ENCODE measurements at places on chromosomes 11 and 22.

DNA sequence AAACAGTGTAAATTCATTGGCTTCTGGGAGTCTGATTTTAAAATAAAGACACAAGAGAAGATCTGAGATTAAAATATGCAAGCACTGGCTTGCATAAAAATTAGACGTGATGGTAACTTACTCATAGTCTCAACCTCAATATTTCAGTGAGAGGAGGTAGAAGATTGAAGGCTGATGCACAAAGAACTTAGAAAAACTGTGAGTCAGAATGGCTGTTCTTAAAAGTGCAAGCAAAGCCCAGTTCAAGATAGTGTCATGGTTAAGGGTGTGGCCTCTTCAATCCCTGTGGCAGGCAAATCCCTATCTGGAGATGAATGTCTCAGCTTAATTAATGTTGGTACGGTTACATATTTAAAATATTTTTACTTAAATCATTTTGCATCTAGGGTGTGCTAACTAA, 33.6 kb upstream of the FIBIN start:
- no peak for DNase-seq

GRCh38 chr11:34501500-34501899, 12.1 kb downstream of the ELF5 start:
- peak; percentile 61 for DNase-seq

DNA sequence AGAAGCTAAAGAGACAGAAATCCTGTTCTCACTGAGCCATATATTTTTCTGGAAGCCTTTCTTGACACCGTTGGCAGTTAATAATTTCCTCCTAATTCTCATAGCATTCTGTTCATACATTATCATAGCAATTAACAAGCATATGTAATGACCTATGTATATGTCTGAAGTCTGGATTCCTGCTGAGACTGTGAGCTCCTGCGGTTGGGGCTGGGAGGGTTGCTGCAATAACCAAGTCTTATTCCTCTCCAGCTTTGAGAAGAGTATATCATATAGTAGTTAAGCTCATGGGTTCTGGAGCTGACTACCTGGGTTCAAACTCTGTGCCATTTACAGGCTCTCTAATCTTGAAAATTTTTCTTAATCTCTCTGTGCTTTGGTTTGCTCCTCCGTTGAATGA, 175.2 kb downstream of the MAML2 start:
- DNase-seq = no peak

DNA sequence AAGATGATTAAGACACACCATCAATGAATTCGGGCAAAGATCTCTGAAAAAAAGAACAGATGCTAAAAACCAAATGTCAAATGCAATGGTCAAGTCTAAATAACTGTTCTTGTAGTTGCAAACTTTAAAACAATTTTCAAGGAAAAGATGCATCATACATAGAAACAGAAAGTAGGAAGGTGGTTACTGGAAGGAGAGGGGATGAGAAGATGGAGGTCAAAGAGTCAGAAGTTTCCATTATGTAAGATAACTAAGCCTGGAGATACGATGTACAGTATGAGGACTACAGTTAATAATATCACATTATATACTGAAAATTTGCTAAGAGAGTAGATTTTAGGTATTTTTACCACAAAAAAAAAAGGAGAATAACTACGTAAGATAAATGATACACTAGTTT, 27.1 kb downstream of the CWF19L2 start:
- no peak for DNase-seq

DNA sequence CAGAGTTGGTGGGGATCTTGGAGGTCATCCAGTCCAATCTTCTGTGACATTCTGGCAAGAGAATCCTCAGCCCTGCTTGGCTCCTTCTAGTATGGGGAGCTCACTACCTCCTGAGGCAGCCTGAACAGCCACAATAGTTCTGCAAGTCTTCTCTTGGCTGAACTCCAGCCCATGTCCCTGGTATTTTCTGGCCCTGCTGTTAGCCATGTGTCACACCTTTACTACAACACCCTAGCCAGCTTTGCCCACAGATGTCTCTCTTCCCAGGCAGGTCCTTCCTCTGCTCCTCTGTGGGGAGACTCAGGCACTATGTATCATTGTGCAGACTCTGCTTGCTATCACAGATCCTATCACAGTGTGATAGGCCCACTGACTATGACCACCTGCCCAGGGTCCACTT, 297.7 kb downstream of the CTTN start:
- DNase-seq = no peak

GRCh38 chr11:70183032-70183431, 20.1 kb upstream of the FADD start:
- no peak for DNase-seq

GRCh38 chr22:43996981-43997265, 27.2 kb upstream of the PARVB start:
- no peak for DNase-seq

GRCh38 chr22:39815932-39816331, 77.6 kb downstream of the ENTHD1 start:
- no peak for DNase-seq

DNA sequence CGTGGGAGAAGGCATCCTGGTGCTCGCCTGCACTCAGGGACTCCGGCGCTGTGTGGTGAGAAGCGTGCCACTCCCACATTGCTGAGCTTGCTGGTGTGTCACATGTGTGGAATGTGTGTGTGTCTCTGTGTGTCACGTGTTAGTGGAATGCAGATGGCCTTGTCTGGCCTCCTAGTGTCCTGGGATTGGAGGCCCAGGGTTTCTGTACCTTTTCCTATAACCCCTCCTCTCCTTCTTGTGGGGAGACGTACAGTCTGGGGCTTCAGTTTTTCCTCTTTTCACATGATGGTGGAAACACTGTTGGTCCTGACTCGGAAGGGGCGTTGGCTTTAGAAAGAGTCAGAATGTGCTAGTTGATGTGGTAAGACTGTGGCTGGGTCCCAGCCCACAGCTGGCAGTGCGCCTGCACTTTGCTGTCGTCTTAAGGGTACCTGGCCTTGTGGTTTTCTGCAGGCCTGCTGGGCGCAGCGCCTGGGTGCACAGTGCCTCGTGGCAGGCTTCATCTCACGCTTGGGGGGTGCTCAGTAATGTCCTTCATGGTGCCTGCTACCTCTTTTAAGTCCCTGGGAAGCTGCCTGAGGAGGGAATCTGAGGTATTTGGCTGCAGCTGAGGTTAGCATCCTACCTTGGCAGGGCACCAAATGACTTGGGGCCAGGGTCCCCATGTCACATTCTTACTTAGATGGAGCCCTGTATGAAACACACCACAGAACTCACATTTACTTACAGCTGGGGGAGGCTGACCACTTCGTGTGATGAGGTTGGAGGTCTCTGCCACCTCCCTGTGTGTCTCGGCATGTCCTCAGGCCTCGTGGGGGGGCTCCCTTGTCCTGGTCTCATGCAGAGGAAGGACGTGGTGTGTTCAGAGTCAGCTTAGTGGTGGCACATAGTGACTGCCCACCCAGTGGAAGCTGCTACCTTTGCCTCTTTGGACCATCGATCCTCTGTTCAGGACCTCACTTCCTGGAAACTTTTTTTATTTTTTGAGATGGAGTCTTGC, 61.9 kb downstream of the MED15 start:
- DNase-seq = peak; percentile 63

- no peak for DNase-seq
Measured at GRCh38 chr11:90426442-90426841, 203.6 kb upstream of the CHORDC1 start.

- no peak for DNase-seq
Measured at GRCh38 chr11:111301004-111301841, 2.9 kb downstream of the POU2AF3 start.

- no peak for DNase-seq
Measured at GRCh38 chr11:61172888-61173287, 11.7 kb upstream of the VPS37C start.

DNA sequence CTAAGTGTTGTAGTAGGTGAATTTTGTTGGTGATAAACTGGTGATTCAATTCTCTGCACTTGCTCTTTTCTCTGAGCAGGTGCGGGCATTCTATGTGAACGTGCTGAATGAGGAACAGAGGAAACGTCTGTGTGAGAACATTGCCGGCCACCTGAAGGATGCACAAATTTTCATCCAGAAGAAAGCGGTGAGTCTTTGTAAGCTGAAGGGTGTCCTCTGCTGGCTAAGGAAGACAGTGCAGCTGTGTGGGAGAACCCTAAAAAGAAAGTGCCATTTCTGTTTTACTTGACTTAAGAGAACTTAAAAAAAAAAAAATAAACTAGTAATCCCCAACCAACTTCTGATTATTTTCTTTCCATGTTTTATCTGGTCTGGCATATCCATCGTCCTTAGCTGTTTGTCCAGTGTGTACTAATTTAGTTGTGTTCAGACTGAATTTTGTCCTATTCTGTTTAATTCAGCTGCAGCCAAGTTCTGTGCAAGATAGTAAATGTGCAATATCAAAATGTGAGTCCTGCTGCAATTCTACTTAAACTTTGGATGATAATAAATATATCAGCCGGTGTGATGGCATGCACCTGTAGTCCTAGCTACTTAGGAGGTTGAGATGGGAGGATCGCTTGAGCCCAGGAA, 29.6 kb downstream of the CAT start:
- no peak for DNase-seq

GRCh38 chr11:70036971-70037882, 40.9 kb upstream of the ANO1 start:
- DNase-seq = no peak

DNA sequence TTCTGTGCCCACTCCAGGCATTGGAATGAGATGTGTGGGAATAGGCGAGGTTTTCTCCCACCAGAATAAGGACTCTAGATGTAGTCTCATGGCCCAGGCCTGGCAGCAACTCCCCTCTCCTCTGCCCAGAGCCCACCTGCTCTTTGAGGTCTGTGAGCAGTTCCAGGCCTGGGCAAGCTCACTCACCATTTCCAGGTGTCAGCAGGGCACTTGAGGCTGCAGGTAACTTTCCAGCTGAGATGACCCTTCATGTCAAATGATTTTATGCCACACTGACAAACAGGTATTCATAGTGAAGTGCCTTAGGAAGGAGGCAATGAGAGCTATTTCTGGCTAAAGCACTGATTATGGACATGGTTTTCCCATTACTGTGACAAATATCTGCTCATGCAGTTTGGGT, 123.3 kb upstream of the CCDC90B start:
- DNase-seq = no peak

- DNase-seq = no peak
Measured at GRCh38 chr11:9714272-9714940, 50.5 kb downstream of the SWAP70 start.

GRCh38 chr11:133966921-133967598, 10.3 kb upstream of the IGSF9B start:
- DNase-seq = no peak

DNA sequence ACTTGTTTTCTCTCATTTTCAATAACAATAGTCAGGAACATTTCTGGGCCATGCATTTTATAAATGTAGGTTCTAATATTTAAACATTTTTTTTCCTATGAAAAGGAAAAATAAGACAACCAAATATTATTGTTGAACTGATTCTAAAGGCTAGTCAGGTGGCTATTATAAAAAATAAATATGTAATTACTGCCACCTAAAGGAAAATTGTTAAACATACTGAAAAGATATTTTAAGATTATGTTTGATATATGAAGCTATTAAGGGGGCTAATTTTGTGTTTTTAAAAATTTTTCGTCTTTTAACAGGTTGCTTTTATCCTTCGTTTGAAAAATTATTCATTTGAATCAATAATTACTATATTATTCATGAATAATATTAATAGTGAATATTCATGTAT, 62.2 kb upstream of the FDX1 start:
- no peak for DNase-seq

GRCh38 chr11:69166218-69167115, 10.7 kb downstream of the SMIM38 start:
- peak; percentile 61 for DNase-seq

GRCh38 chr11:3021125-3021524, 29.0 kb upstream of the NAP1L4 start:
- no peak for DNase-seq

- no peak for DNase-seq
Measured at GRCh38 chr11:132901638-132902471, 630.4 kb downstream of the OPCML start.

DNA sequence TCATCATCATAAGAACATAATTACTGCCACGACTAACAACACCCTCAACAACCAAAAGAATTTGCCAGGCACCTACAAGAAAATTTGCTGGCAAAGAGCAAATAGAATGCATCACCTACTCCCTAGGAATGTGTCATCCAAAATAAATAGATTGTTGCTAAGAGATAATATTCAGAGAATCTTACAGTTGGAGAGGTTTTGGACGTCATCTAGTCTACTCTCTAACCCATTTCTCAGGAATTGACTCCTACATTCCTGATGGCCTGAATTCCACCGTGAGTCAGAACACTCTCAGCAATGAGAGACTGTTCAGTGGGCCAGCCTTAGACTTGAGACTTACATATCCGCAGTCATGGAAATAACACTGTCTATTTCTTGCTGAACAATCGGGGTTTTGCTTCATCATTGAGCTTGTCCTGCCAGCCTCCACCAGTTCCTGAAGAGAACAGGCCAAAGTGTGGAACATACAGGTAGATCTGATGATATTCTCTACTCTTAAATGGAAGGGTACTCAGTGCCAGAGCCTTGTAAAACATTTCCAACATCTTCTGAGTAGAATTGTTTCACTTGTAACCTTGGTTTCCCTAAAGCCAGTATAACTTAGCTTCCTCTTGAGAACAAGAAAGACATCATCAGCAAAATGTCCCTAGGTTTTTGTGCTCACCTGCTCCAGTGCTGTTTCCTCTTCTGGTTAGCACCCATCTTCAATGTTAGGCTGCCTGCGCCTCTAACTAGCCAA, 8.3 kb downstream of the KIRREL3 start:
- DNase-seq = no peak

DNA sequence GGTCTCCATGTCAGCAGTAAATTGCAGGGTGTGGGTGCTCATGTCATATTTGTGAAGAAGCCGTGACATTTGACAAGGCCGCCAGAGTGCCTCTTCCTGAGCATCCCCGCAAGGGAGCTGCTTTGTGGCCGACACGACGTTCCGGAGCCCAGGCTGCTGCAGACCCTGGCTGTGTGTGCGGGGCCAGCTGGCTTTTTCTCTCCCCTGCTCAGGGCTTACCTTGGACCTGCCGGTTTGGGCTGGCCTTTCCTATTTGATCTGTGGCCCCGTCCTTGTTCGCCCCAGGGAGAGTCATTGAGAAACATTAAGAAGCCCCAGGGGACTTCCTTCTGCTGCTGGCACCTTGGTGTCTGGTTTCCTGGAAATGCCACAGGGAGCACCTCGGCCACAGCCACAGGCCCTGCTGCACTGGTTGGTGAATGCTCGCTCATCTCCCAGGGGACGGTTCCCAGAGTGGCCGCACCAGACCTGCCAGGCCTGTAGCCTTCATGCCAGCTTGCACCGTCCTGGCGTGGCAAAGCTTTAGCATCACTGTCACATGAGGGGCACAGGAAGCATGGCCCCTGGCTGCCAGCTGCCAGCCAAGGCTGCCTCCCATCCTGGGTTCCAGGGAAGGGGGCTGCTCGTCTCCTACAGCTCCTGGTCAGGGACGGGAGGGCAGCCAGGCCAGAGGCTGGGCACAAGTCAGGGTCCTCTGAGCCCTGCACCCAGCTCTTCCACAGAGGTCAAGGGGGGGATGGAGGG, 5.4 kb downstream of the GRK2 start:
- DNase-seq = no peak

- DNase-seq = no peak
Measured at GRCh38 chr11:72347691-72348090, 86.6 kb downstream of the CLPB start.

DNA sequence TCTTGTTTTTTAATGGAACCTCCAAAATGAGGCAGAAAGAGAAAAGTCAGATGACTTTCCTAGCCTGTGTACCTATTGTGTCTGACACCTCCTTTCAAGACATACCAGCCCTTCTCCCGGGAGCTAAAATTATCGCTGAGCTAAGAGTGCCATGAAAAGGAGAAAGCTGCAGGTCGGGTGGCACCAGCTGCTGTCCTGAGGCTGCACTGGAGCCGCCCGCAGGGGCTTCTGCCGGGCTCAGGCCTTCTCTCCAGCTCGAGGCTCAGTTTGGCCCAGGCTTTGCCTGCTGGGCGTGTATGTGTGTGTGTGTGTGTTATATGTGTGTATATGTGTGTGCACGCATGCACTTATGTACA, 27.7 kb upstream of the RAB1B start:
- DNase-seq = no peak

All from right forelimb (tissue), 1 donor.